ENCODE measurements at places on chromosomes 3 and 15.

DNA sequence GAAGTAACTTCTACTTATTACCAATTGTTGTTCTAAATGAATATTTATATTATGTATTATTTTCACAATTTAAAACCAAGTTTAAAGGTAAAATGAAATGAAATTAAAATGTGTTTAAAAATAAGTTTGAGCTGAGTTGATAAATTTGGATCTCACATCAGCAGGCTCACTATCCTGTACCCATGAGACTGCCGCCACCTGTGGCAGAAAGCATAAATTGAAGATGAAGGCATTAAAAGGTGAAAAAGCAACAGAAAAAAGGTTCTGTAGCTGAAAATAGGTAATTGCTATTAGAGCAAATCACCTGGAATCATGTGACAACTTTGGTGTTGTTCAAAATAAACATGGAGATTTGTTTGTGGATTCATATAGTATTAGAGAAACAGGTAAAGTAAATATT lies 133.0 kb upstream of the CADM2 start:
- DNase-seq = no peak

GRCh38 chr15:96052572-96053030 lies 277.9 kb upstream of the NR2F2 start:
- DNase-seq = no peak

- DNase-seq = no peak
Measured at GRCh38 chr3:116388867-116389385, 56.4 kb downstream of the LSAMP start.

- no peak for DNase-seq
Measured at GRCh38 chr15:49720261-49720660, 99.4 kb downstream of the DTWD1 start.

DNA sequence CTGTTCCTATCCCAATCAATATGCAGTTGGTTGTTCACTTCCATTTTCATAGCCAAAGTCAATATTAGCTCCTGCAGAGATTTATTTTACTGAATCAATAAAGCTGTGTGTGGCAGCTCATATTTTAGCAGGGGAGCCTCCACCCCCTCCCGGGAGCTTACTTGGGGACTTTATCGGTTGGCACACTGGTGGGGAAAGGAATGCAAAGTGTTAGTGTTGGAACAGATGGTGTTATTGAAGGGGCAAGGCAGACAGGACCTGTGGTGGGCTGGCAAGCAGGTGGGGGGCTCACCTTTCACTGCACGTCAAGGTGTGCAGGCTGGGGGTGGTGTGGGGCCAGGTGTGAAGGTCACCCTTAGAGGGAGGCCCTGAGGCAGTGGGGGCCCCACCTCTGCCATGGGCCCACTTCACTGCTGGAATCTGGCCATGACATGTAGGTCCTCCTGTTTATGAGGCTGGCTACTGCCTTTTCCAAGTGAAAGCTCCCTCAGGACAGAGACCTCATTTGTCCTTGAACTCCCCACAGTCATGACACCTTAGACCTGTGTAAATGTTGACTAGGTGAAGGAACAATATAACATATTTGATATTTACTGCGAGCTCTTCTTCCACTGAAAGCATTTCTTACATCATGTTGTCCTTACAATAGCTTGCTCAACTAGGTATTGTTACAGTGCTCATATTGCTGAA lies 44.0 kb upstream of the SEC22A start:
- no peak for DNase-seq

DNA sequence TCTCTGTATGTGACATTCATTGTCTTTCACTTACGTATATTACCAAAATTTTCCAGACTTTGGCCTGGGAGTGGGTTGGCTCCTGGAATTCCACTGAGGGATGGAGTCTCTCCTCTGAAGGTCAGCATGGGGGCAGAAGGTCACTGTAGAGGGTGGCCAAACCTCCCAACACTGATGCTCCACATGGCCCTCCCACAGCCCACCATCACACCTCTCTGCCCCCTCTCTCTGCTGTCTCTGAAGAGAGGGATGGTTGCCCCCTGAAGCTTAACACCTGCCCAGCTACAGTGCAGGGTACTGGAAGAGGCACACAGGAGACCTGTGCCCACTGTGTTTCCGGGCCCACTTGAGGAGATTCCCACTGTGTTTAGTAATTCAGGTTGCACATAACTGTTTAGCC lies 52.2 kb downstream of the CMTM6 start:
- DNase-seq = no peak

DNA sequence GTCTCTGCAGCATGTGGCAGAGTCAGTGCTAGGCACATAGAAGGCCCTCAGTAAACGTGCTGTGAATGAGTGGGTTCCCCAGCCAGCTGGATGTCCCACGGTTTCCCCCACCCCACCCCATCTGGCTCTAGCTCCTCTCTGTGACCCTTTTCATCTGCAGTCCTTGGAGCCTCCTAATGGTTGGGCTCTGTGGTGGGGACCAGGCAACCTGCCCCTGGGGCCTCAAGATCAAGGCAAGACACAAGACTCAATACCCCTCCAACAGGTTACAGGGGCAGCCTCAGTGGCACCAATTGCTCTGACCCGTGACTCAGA lies 17.1 kb upstream of the CYP11A1 start:
- DNase-seq = no peak

- peak; percentile 57 for DNase-seq
Measured at GRCh38 chr3:114308830-114309229, 15.0 kb downstream of the TIGIT start.

DNA sequence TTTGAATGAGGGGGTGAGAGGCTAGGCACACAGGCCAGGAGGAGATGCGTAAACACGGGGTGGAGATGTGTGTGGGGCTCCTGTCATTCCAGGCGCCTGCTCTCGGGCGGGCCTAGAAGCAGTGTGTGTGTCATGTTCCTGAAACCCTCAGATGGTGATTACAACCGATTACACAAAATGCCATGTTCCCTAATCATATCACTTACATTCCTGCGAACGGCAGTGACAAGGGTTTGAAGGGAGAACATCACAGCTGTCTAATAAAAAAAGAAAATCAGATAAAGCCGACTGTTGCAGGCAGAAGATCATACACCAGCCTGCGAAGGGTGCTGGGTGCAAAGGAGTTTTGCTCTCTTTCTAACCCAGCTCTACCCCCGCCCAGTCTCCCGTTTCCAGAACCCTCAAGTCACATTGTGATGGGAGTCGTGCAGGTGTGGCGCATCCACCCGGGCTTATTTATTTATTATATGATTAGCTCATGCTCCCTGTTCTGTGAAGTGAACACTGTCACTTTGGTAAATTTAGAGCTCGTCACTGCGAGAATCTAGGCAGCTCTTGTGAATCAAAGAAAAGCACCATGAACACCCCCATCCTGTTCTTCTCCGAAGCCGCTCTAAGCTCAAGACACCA lies 140.3 kb downstream of the NR2F2 start:
- DNase-seq = no peak

GRCh38 chr15:95709959-95710695 lies 620.4 kb upstream of the NR2F2 start:
- no peak for DNase-seq

DNA sequence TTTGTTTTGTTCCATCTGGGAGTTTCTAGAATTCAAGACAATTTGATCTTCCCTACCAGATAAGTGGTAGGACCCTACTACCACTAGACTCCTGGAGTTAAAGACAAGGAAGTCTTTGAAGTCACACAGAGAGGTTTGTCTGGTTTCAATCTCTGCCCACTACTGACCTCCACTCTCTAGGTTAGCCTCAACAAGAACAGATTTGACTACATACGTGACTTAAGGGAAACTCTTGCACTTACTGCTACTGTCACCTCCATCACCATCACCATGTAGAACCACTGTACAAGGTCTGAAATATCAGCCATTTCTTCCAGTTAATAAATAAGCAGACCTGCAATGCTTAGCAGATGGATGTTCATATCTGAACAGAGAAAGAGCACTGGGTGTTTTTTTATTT lies 148.3 kb upstream of the ARHGEF26 start:
- no peak for DNase-seq

- no peak for DNase-seq
Measured at GRCh38 chr3:138349926-138350665, 1.7 kb downstream of the MRAS start.

- DNase-seq = no peak
Measured at GRCh38 chr3:107394502-107394901, 17.3 kb downstream of the CCDC54 start.

GRCh38 chr3:31102196-31102879 lies 207.9 kb upstream of the GADL1 start:
- DNase-seq = no peak

- no peak for DNase-seq
Measured at GRCh38 chr3:154684440-154684839, 254.4 kb upstream of the GPR149 start.

DNA sequence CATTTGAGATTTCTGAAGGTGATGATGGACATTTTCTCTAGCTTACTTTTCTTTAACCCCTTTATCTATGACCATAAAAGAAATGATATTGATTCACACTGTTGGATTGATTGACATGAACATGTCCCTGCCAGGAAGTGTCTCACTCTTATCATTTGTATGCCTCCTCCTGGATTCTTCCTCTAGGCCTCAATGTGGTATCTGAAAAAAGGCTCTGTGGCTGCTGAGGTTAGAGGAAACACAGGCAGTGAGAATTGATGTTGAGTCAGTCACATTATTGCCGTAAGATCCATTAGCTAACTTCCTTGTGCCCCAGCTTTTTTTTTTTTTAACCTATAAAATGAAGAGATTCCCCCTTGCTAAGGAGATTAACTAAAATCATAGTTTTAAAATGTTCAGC lies 8.0 kb upstream of the THRB start:
- no peak for DNase-seq
